ENCODE measurements at places on chromosomes 1 and 21.

GRCh38 chr21:36532769-36533467 is 53.0 kb upstream of the CLDN14 start:
- DNase-seq: no peak

DNA sequence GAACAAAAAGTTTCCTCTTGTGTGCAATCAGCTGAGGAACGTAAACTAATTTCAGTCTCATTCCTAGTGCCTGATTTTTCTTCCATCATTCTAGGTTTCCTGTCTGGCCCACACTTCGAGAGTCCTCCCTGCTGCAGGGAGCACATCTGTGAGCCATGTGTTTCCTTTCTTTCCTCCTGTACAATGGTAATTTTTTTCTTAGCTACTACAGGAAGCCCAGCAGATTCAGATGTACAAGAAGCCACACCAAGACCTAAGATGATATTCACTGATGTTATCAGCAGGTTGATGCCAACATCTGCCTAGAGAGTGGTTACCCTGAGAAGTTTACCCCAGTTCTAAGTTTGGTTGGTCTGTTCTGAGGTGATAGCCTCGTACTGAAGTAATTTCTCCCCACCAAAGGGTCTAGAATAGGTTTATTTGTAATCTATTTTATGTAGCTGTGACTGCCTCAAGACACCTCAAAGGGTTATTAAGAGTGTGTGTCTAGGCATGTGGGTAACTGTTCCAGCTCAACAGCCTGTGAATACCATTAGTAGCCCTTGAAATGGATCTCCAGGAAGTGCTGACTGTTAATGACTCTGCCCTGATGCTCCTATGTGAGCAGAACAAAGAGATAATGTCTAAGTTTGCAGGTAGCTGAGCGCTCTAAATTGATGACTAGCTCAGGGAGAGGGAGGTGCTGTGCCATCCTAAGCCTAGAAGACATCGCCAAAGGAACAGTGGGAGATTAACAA is 31.7 kb upstream of the CLDN14 start:
- no peak for DNase-seq

- peak; percentile 12 for DNase-seq
These were observed 1.7 kb upstream of the JUN start for GRCh38 chr1:58785442-58786058.

DNA sequence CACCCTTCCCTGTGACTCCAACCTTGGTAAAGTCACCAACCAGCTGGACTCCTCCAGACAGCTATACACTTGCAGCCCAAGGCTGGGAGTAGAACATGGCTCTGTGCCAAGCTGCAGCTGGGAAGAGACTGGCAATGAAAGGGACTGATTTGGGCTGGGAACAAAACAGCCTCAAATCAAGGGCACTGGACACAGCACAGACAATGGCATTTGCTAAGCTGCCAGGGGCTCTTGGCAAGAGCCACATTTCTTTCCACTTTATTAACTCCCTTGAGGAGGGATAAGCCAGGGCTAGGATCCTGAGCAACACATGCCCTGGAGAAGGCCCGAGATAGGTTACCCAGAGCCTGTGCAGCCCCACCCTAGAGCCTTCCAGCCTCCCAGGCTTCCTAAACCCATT is 12.0 kb downstream of the SYT11 start:
- no peak for DNase-seq

DNA sequence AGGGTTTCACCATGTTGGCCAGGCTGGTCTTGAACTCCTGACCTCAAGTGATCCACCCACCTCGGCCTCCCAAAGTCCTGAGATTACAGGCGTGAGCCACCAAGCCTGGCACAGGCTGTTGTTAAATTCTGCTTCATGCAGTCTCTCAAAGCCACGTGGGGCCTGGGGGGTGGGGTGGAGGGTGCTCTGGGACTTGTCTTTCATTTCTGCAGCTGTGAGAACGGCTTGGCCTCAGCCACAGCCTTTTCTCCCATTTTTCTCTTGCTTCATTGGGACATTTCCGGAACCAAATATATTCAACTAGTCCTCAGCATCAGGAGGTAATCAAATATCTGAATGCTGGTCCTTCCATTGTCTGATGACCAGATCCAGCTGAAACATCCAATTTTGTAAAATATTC is 27.6 kb upstream of the KCNE2 start:
- DNase-seq: no peak

DNA sequence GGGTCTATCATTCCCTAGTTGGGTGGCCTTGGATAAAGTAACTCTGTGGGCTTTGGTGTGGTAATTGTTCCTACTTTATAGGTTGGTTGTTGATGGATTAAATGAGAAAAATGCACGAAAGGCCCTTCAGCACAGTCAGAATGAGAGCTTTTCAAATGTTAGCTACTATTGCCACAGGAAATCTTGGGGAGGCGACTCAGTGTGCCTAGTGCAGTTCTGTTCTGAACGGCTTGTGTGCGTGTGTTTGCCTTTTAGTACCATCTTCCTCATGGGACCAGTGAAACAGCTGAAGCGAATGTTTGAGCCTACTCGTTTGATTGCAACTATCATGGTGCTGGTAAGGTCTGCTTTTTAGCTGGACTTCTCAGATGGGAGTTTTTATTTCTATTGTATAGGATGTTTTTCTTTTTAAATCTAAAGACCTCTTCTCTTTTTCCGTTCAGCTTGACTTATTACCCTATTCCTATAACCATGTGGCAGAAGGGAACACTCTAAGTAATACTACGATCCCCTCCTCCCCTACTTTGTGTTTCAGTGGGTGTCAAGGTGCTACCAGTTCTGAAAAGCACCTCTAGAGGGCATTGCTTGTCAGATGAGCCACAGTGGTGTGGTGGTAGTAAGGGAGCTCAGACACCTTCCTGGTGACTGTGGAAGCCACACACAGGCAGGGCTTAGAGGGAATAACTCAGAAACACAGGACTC is 9.2 kb downstream of the SFT2D2 start:
- peak; percentile 17 for DNase-seq

GRCh38 chr21:17082843-17083483 is 429.9 kb upstream of the CXADR start:
- DNase-seq: no peak

DNA sequence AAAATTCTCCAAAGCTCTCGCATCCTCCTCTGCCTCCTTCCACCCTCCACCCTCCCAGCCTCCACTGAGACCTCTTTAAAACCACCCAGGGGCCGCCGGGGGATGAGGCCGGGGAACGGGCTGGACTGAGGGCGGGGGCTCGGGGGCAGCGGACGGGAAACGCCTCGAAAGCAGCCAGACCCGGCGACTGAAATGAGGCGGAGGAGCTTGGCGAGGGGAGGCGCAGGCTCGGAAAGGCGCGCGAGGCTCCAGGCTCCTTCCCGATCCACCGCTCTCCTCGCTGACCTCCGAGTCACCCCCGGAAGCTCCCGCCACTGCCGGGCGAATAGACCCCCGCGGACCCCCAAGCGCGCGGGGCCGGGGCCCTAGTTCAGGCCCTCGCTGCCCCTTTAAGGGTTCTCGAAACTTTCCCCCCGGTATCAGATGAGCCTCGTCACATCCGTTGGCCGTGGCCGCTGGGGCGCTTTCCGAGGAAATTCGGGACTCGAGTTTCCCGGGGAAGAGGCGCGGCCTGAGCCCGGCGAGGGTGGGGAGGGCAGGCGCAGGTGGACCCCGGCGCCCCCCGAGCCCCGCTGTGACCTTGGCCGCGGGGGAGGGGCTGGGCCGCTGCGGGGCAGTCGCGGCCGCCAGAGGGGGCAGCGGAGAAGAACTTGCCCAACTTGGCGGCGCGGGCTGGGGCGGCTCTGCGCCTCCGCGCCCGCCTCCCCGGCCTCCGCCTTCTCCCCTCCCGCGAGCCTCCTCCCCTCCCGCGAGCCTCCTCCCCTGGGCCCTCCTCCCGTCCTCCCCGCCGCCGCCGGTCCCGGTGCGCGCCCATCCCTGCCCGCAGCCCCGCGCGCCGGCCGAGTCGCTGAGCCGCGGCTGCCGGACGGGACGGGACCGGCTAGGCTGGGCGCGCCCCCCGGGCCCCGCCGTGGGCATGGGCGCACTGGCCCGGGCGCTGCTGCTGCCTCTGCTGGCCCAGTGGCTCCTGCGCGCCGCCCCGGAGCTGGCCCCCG is at the start of gene BACE2:
BACE2 (plus strand) TSS at position 813 of the 995 bp plus-strand sequence; CDS start at position 917, 104 bp downstream.
- peak; percentile 68 for DNase-seq

All from T-helper 2 cell (primary cell).